ENCODE measurements at places on chromosomes 11 and 22.

- DNase-seq, result no peak
These were observed 444.4 kb downstream of the DLG2 start for GRCh38 chr11:85182441-85183387.

DNA sequence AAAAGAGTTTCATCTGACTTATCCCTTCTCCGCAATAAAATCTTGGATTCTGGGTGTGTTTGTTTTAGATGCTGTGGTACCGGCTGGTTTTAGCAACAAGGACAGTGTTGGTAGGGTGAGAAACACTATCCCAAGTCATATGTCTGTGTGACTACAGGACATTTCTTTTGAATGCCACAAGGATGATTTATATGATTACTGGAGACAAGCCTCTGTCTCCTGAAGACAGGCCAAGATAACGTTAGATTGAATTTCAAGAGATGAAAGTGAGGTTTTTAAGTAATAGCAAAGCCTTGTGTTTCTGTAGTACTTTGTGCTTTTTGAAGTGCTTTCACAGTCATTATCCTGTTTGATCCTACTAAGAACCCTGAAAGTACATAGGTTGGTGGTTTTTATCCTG is 101.6 kb downstream of the COMMD9 start:
- no peak for DNase-seq

DNA sequence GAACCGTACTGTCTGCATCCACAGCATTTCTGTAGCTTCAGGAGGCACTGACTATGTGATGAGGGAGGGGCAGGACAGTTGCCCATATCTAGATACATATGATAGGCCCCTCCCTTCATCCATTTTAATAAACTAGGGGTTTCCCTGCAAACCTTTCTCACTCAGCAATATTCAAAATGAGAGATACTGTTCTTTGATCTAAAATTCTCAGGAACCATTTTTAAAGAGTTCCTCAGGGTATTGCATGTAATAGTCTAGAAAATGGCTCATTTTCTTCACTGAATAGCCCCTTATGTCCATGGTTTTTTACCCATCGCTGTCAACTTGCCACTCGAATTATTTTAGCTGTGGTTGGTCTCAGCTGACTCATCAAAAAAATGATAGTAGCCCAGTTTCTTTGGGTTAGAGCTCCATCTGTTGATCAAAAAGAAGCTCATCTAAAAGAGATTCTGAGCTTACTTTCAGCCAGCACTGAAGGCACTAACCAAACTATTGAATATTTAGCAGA is 37.0 kb upstream of the DNAJB7 start:
- peak; percentile 76 for DNase-seq

- DNase-seq, result no peak
These were observed 14.6 kb downstream of the SEC14L6 start for GRCh38 chr22:30531651-30532608.

GRCh38 chr11:45651841-45652749 is 13.3 kb downstream of the CHST1 start:
- DNase-seq, result no peak

- DNase-seq, result no peak
These were observed 38.7 kb downstream of the GDPD4 start for GRCh38 chr11:77262803-77263202.

DNA sequence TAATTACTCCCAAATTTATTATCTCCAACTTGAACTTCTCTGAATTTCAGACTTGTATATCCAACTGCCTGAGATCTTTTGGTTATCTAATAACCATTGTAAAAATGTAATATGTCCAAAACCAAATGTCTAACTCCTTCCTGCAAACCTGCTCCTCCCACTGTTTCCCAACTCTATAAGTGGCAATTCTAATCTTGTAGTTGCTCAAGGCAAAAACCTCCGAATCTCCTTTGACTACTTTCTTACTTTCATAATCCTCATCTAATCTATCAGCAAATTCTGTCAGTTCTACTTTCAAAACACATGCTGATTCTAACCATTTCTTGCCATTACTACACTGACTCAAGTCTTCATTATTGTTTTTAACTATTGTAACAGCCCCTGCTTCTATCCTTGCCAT is 55.7 kb downstream of the FAM168A start:
- DNase-seq, result no peak

DNA sequence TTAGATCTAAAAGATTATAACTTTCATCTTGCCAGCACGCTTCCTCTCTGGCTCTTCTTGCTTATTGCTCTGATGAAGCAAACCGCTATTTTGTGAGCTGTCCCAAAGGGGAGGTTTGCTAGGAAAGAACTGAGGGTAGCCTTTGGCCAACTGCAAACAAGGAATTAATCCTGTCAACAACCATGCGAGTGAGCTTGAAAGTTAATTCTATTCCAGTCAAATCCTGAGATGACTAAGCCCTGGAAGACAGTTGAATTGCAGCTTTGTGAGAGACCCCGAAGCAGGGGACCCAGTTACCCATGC is 10.3 kb upstream of the RNF141 start:
- DNase-seq, result no peak

- peak; percentile 66 for DNase-seq
These were observed 5.3 kb downstream of the NEAT1 start for GRCh38 chr11:65427691-65428577.

- peak; percentile 7 for DNase-seq
These were observed 151.7 kb downstream of the CEP164 start for GRCh38 chr11:117479372-117479771.

- no peak for DNase-seq
These were observed 18.8 kb downstream of the MCM5 start for GRCh38 chr22:35418731-35419130.

DNA sequence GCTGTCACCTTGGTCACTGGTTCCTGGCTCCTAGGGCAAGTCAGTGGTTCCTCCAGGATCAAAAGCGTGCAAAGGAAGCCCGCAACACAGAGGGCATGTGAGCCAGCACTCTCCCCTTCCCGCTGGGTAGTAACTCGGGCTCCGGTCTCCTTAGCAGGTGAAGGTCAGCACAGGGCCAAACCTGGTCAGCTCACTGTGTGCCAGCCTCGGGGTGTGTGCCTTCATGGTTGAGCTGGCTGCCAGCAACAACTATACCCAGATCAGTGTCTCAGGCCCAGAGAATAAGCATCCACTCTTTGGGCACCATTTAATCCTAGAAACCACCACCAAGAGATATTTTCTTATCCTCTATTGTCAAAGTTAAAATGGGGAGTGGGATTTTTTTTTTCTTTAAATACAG is 16.1 kb upstream of the CCDC86 start:
- DNase-seq, result no peak

- DNase-seq, result no peak
These were observed 182.2 kb upstream of the SYT13 start for GRCh38 chr11:45468267-45468856.

- DNase-seq, result no peak
These were observed 27.7 kb upstream of the SMCO4 start for GRCh38 chr11:93570759-93571413.

GRCh38 chr22:42946546-42947198 is 68.3 kb downstream of the PACSIN2 start:
- no peak for DNase-seq

DNA sequence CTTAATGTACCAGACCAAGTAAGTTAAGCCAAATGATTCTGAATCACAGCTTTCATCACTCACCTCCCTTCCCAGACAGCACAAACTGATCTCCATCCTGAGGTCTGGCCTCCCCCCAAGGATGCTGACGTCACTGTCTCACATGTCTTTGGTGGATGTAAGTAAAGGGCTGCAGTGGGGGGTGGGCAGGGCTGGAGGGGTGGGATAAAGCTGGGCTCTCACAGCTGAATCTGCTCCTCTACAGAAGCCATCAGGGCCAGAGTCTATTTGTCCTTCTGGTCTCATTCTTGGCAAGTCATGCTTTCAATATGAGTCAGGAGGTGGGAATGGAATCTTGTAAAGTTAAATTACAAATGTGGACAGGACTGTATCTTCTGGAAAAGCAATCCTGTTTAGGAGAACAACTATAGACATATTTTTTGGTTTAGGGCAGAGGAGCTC is 32.7 kb downstream of the P4HA3 start:
- no peak for DNase-seq

- DNase-seq, result no peak
These were observed 436.2 kb downstream of the BUD13 start for GRCh38 chr11:116336540-116336939.

DNA sequence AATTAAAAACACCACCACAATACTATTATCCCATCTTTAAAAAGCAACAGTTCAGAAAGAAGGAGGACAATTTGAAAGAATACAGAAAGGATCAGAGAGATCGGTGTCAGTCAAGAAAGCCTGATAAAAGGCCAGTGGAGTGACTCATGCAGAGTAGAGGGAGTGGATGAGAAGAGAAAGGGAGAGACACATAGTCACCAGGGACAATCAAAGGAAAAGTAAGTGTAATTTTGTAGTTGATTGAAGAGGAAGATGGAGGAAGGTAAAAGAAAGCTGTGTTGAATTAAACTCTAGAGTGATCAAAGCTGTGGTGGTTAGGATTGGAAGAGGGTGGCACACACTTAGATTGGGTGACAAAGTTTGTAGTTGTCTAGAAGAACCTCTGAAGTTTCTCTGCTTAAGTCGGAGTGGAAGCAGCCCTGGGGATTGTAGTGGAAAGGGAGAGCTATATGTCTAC is 14.1 kb downstream of the SPECC1L start:
- DNase-seq, result no peak

DNA sequence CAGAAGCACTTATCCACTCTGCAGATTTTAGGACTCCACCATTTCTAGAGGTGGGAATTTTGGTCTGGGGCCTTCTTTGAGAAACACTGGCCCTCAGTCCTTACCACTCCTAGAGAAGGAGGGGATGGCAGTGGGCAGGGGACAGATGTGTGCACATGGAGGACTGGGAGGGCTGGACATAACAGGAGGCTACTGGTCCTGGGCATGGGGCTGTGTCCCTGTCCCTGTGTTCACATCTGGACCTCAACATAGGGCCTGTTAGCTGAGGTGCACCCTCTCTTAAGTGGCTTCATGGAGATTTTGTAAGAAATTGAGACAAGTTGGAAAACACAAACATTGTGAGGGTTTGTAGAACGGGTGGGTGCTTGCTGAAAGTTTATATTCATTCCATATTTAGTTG is 103.4 kb downstream of the ATXN10 start:
- no peak for DNase-seq

DNA sequence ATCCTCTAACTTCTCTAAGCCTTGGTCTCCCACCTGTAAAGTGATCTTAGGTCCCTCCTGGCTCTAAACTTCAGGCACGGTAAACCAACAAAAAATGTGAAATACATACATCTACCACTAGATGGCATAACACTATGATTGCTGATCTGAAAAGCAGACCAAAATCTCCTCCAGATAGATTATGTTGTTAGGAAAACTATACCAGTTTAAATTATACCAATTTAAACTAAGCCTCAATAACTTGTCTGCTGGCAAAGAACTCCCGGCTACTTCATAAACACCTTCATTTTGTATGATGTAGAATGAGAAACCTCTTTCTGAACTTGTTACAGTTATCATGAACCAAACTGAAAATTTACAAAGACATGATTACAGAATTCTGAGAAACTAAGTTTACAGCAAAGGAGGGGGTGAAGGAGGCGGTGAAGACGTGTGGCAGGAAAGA is 85.9 kb downstream of the SBF2 start:
- peak; percentile 55 for DNase-seq

Measured in activated CD4-positive, alpha-beta T cell treated with anti-CD3 and anti-CD28 coated beads, Interleukin-2, Interleukin-4, amounts not matched to agents 100 ng/mL and 50 ng/mL, durations not matched to agents 16 hours and 8 hours (primary cell).